Fibroblast of skin of back (primary cell): ENCODE measurements at places on chromosomes 1 and 21.

GRCh38 chr1:65097076-65097475 lies 50.9 kb upstream of the AK4 start:
- DNase-seq = no peak

DNA sequence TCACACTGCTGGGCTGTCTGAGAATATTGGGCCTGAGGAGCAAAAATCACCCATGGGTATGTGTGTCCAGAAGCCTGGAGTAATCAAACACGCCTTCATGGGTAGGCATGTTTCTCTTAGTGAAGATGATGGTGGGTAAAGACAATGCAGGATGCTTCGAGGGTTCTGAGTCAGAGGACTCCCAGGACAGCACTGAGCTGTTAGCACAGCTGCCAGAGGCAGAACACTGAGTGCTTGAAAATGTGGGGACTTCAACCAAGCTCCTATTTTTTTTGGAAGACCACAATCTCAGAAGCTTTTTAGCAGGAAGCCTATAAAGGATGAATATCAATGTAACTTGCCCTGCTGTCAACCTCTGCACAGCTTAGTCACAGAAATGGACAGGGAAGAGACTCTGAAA lies 7.9 kb upstream of the NT5C1A start:
- DNase-seq = no peak

GRCh38 chr1:96842215-96842614 lies 120.6 kb downstream of the PTBP2 start:
- DNase-seq = no peak

DNA sequence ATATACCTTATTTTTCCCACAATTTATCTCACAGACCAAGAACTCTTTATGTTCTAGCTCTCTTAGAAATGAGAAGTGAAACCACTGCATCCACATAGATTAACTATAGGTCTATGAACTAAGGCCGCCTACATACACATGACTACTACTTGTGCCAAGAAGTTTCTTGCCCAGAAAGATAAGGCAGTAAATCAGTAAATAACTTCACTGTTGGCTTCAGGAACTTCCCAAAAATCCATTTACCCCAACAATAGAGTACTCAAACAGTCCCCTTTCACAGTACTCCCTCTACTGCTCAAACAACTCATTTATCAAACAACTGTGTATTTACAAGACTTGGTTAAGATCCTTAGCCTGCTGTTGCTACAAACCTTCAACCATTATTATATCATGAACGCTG lies 96.5 kb downstream of the NME7 start:
- no peak for DNase-seq

- DNase-seq = no peak
Observed at GRCh38 chr1:45216200-45216541, 9.8 kb upstream of the ZSWIM5 start.

DNA sequence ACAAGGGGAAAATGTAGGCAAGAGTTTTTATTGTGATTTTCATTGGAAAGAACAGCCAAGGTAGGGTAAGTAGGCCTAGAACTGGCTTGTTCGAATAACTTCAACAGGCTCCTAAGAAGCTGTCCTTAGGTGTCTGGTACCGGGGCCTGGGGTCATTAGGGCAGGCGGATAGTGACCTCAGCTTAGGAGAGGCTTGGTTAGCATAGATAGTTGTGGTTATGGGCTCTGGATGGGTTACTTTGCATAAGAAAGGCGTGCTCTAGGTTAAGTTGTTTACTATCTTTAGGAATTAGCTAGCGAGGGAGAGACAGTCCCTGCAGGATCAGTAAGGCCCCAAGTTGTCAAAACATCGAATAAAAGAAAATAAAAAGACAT lies 20.7 kb upstream of the HPCAL4 start:
- no peak for DNase-seq

DNA sequence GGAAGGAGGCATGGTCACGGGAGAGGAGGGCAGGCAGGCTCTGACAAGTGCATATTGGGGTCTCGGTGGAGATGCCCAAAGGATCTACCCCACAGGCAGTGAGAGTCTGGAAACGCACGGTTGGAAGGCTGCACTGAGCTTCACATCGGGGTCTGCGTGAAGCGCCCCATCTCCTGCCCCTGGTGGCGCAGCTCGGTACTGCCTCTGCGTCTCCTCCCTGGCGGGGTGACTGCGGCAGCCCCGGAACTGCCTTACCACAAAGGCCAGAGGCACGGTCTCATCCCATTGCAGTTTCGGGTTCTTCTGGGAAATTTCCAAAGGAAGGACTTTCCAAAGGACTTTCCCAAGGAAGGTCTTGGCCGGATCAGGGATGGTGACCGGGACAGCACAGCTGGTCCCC lies 69.2 kb upstream of the AJAP1 start:
- DNase-seq = no peak

DNA sequence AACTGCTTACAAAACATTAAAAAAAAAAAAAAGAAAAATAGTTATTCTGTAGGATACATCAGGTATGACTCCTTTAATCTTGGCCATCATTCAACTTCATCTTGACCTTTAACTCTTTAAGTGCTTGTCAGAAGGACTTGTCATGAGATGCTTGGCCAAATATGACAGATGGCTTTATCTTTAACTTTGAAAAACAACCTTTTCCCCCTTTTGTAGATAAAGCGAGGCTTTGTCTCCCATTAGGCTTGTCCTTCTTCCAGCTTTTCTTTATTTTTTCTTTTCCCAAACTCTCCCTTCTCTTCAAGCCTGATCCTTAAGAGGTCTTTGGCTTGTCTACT lies 2.3 kb downstream of the SRSF10 start:
- no peak for DNase-seq

- DNase-seq = no peak
Observed at GRCh38 chr1:192892934-192893333, 84.1 kb downstream of the RGS2 start.

- DNase-seq = no peak
Observed at GRCh38 chr1:234213658-234214128, 159.6 kb upstream of the COA6 start.

- DNase-seq = no peak
Observed at GRCh38 chr1:248696774-248697173, 5.8 kb downstream of the OR14I1 start.

DNA sequence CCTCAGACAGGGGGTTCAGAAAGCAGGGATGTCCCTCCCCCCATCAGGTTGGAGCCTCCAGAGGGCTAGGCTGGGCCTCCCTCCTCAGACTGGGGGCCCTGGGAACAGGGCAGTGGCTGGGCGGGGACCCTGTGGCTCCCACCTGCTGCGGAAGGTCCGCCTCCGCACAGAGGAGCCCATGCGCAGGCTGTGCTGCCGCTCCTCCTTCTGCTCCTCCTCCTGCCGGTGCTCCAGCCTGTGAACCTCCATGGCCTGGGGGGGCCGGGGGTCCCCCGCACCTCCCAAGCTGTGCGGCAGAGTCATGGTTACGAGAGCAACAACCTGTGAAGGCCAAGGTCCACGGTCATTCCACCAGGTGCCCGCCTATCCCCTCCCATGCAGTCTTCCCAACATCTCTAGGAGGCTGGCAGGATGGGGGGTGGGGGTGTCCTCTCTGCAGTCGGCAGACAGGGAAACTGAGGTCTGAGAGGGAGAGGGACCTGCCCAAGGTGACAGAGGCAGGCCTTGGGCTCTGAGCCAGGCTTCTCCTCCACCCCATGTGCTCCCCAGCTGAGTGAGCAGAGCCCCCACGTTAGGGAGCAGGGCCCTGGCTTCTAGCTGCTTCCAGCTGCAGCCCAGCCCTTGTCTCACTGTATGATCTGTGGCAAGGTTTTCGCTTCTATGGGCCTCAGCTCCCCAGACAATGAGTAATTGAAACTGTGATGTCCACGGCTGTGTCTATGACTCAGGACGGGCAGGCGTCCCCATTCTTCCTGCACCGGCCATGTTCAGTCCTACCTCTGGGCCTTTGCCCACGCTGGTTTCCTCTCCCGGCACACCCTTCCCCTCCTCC lies 3.4 kb downstream of the MYOM3 start:
- peak; percentile 84 for DNase-seq

DNA sequence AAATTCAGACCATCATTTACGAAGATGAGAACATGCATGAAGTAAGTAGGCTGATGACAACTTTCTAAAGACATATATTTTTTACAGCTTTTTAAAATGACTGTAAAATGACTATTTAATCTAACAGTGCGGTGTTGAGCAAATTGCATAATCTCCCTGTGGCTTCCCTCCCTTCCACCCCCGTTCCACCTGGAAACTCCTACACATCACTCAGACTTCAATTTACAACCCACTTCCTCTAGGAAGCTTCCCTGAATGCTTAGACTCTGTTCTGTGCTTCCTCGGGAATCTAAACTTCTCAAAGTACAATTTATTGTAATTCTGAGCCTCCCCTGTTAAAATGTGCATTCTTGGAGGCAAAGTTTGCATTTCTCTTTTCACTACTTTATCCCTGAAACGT lies 354.9 kb downstream of the DPYD start:
- no peak for DNase-seq

GRCh38 chr1:162023181-162023546 lies 505 bp downstream of the OLFML2B start:
- DNase-seq = no peak

DNA sequence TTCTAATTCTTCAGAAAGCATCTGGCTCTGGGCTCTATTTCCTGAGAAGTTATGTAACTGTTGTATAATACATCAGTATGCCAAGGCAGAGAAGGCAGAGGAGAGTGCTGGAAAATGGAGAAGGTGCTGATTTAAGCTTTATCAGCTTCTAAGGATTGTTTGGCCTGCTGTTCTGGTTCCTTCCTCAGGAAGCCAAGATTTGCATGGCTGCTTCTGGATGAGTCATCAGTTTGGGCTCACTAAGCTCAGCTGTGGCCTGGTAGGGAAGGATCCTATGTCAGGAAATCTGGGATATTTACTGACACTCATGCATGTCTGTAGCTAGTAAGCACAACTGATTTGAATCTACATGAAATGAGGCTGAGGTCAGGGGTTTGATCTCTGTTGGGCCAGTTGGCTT lies 73.2 kb upstream of the ADGRL4 start:
- peak; percentile 88 for DNase-seq

DNA sequence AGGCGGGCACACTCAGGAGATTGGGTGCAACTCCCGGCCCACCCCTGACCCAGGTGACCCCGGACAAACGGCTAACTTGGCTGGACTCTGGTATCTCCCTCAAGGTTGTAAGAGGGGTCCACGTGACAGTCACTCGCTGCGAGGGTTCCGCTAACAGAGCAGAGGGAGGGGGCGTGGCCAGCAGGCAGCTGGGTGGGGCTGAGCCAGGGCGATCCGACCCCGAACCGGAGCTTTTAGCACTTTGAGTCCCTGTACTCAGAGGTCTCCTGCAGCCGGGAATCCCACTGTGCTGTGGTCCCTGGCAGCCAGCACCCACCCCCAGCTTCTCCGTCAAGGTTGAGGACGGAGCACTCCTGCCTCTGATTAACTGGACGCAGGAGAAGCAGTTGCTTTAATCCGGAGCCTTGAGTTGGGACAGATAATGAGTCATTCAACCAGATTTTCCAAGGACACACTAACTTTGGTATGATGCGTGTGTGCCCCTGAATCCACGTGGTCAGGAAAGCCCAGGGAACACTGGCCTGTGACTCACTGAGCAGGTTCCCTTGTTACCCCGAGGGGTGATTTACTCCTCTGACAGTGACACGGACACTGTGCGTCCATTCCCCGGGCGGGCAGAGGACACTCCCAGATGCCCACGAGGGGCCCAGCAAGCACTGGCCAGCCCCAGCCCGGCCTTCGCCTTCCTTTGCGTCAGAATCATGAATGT lies 16.8 kb downstream of the TRPM2 start:
- peak; percentile 36 for DNase-seq

- no peak for DNase-seq
Observed at GRCh38 chr1:76298399-76298798, 223.9 kb downstream of the ST6GALNAC3 start.

DNA sequence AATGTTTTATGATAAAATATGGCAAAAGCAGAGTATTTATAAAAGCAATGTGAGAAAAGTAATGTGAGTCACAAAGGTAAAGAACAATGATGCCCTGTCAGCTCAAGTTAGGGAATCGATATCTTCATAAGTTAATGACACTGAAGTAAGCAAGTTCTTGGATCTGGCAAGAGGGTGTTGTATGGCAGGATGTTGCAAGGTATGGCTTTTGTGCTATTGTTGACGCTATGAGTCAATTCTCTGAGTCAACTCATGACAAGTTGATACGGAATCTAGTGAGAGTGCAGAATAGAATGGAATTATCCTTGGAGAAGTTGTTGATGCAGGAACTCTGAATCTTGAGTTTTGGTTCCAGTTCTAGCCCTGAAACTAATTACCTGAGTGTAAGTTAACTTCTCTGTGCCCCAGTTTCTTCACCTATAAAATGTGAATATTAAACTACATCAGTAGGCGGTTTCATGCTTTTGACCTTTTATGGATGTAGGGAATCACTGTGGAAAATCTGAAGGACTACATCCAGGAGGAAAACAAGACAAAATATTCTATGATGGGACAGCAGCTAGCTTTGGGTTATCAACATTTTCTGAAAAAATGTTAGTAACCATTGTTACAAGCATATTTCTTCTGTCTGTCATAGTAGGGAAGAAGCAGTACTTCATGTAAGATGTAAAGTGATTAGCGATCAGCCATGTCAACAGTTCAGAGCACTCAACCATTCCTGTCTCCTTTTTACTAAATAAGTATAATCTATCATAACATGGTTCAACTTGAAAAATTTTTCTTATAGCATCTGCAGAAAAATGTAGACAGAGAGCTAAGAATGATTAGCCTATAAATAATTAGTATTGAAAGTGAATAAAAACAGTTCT lies 96.9 kb downstream of the ATP6V1G3 start:
- peak; percentile 98 for DNase-seq

DNA sequence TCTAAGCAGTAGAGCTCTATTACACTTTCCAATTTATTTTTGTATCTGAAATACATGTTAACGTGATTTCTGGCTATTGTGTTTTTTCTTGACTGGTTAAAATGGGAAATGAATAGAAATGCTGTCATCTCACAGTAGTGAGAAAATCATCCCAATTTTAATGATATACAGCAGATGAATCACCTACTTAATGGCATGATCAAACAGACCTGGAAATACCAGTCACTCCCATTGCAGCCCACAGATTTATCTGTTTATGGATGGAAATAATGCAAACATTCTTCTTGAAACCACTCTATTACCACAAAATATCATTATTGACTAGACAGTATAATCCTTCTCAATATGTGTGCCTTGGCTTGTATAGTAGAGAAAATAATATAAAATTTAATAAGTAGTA lies 497.8 kb upstream of the ADAMTS5 start:
- no peak for DNase-seq

DNA sequence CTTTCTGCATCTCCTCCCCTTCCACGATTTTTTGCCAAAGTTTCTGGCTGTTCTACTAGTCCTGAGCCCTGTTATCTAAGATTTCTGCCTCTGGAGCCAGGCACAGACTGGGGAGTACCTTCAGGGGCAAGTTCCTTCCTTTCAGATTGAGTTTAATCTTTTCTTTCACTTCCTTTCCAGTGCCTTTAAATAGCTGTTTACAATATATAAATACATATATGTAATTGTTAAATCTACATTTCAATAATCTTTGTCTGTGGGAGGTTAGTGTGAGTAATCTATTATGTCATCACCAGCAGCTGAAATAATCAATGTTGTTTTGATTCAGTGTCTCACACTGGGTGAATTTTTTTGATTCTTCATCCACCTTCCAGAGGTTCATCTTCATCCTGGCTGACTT lies 31.8 kb downstream of the DIPK1A start:
- no peak for DNase-seq

- DNase-seq = no peak
Observed at GRCh38 chr21:16620786-16621320, 891.1 kb downstream of the USP25 start.
